ENCODE measurements at places on chromosomes 5 and 9. TPM values are rescaled to one million over a fixed set of nuclear protein-coding genes. Genes with fewer than 3 reads are reported as not detected.

DNA sequence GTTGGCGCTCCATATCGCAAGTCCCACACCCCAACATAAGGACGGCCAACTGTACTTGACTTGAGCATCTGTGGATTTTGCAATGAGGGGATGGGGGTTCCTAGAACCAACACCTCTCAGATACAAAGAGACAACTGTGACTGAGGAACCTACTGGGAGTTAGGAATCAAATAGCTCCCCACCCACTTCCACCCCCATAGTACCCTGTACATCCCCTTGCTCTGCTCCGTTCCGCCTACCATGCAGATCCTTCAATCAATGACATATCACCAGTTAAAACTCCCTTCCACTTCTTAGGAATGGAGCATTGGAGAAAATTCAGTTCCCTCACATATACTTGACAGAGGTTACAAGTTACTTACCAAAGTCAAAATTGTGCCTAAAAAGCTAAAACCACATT lies 140.9 kb downstream of the MLLT3 start:
- no peak for DNase-seq

DNA sequence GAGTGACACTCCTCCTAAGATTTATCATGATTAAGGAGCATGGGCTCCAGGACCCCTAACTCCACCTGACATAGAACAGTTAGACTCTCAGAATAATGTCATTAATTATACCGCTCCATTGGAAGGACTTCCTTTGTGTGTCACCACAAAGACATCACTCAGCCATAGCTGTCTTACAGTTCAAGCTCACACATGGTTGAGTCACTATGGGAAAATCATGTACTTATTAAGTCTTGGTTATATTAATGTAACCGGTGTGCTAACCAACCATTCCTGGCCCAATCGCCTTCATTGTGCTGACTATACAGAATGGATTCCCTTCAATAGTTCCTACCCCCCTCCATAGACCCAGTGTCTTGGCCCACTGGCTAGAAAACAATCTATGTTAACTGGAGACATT lies 10.9 kb upstream of the MCCC2 start:
- no peak for DNase-seq

Gene DNM1
- total RNA-seq: 23.7 TPM

Gene ADGRD2
- total RNA-seq: not detected

DNA sequence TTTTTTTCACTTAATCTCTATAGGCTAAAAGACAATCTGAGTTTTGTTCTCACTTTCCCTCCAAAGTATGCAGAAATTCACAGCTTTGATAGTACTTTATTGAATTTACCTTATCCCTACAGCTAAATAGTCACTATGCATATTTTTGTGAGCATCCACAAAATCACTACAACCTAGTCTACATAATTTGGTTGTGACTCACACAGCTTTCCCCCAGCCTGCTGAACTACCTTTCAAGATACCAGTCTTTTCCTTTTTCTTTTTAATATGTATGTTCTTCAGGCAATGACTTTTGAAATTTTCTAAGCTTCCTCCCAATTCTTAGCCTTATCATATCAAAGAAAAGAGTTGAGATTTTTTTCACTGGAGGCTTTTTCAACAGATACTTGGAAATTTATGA lies 347.3 kb upstream of the CDH6 start:
- no peak for DNase-seq

Gene ZFP37
- total RNA-seq: 8.6 TPM

- DNase-seq: no peak
Measured at GRCh38 chr9:91858213-91859030, 91.6 kb downstream of the ROR2 start.
